ENCODE measurements at places on chromosomes 13 and 19. TPM values are rescaled to one million over a fixed set of nuclear protein-coding genes. Genes with fewer than 3 reads are reported as not detected.
A peak's percentile ranks its signal among the peaks of the same experiment; 100 is the strongest.

KIR2DL4 gene
- total RNA-seq: not detected

B3GNT8 gene
- total RNA-seq: 11.6 TPM

SLC25A23 gene
- 95.9 TPM for total RNA-seq

KLK8 gene
- 191 TPM for total RNA-seq

DNA sequence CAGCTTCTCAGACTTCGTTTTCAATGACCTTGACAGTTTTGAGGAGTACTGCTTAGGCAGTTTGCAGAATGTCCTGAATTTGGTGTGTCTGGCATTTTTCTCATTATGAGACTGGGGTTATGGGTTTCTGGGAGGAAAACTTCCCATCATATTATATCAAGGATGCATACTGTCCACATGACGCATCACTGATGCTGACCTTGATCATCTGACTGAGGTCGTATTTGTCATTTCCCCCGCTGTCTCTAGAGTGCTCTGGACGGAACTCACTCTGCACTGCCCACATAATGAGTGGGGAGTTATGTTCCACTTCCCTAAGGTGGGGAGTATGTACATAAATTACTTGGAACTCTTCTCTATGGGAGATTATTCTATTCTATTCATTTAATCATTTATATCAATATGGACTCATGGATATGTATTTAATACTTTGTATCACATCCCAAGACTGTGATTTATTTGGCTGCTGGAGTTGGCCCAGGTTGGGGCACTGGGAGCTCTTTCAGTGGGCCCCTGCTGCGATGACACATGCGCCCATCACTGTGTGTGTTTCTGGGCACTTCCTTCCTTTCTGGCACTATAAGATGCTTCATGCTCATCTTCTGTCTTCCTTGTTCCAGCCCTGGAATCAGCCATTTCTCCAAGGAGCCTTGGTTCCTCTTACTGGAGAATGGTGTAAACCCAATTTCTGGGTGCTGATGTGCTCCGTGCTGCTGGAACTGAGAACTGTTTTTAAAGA is 138.6 kb downstream of the MIPEP start:
- H3K4me1 ChIP-seq: peaks cover 84% of the 10 kb centered on the region
- H3K27me3 ChIP-seq: no peaks in the 10 kb centered on the region
- H3K36me3 ChIP-seq: no peaks in the 10 kb centered on the region
- no peak for DNase-seq
- H3K27ac ChIP-seq: no peak overlapping the region
- H3K4me3 ChIP-seq: no peak overlapping the region

DNA sequence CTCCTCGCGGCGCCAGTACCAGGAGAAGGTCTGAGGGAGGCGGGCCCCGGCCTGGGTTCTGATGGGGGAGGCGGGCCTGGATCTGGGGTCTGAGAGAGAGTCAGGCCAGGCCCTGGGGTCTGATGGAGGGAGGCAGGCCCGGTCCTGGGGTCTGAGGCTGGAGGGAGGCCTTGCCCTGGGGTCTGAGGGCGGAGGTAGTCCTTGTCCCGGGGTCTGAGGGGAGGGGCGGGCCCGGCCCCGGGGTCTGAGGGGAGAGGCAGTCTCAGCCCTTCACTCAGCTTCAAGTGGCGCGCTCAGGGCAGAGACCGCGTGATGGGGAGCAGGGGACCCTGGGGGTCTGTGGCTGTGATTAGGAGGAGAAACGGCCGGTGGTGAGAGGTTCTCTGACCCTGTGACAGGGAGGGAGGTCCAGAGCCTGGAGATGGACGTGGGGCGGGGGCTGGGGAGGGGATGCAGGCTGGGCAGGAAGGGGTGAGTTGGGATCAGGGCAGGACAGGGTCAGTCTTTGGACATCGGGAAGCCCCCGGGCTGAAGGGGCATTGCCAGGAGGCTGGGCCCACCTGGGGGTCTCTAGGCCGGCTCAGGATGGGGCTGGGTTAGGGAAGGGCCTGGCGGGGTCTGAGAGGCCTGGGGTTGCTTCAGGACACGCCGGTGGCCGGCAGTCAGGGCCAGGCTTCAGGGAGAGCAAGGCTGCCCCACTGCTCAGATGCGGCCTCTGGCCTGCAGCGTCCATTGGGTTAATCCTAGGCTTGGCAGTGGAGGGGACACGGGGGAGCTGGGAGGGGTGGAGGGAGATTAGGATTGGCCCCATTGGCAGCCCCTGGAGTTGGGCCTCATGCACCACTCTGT is 18.7 kb downstream of the HCN2 start:
- H3K27ac ChIP-seq: no peak overlapping the region
- no peaks in the 10 kb centered on the region for H3K27me3 ChIP-seq
- no peak overlapping the region for H3K4me3 ChIP-seq
- no peaks in the 10 kb centered on the region for H3K4me1 ChIP-seq

GRCh38 chr13:50453188-50453587 is 390.3 kb downstream of the DLEU7 start:
- DNase-seq: no peak
- no peak overlapping the region for H3K27ac ChIP-seq
- H3K4me1 ChIP-seq: peaks cover 22% of the 10 kb centered on the region
- H3K36me3 ChIP-seq: no peaks in the 10 kb centered on the region
- H3K4me3 ChIP-seq: no peak overlapping the region

DNA sequence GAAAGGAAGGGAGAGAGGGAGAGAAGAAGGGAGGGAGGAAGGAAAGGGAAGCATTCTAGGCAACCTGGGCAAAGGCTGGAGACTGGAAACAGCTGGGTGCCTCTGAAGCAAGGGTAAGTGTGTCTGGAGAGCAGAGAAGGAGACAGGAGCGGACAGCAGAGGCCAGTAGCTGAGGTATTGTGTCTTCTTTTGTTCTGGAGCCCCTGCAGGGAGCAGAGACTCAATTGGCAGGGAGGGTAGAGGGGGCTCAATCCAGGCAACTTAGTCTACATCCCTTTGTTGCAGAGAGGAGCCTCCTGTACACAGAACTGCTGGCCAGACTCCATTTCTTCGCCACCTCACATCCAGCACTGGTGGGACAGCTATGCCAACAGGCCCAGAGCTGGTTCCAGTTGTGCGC is 53.2 kb downstream of the NWD1 start:
- DNase-seq: no peak
- H3K4me3 ChIP-seq: no peak overlapping the region
- H3K4me1 ChIP-seq: no peaks in the 10 kb centered on the region

GRCh38 chr19:7888145-7888825 is at the start of gene LRRC8E:
LRRC8E (plus strand) TSS chr19:7888510; CDS start chr19:7895604, 7,094 bp downstream.
- no peaks in the 10 kb centered on the region for H3K36me3 ChIP-seq
- peak within 1 kb of the TSS; percentile 50 for H3K4me3 ChIP-seq
- DNase-seq: no peak

DNA sequence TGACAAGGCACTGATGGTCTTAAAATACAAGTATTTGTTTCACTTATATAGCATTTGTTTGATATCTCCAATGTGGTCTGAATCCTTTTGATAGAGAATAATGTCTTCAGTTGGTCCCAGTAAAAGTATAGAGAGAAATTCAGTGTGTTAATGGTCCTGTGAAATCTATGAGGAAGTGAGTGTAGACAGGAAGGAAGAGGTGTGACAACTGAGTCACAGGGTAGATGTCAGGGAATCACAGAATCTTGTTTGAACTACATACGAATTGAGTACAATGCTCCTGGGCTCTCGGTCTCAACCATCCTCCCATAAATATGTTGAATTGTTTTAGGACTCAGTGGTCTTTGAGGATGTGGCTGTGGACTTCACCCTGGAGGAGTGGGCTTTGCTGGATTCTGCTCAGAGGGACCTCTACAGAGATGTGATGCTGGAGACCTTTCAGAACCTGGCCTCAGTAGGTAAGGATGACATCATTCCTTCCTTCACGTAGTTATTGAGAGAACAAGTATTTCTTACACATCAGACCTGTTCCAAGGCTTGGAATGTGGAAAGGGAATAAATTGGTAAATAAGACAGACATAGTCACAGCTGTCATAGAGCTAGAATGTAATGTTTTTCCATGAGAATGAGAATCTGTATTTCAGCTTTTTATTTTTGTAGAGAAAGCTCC is 9.1 kb downstream of the ZNF555 start:
- DNase-seq: no peak
- H3K4me3 ChIP-seq: no peak overlapping the region
- no peak overlapping the region for H3K27ac ChIP-seq
- H3K36me3 ChIP-seq: peaks cover 28% of the 10 kb centered on the region
- H3K4me1 ChIP-seq: no peaks in the 10 kb centered on the region

- no peak overlapping the region for H3K4me3 ChIP-seq
- H3K27ac ChIP-seq: no peak overlapping the region
- no peak for DNase-seq
- H3K4me1 ChIP-seq: no peaks in the 10 kb centered on the region
- no peaks in the 10 kb centered on the region for H3K27me3 ChIP-seq
- H3K36me3 ChIP-seq: no peaks in the 10 kb centered on the region
These were observed 18.6 kb upstream of the CCNE1 start for GRCh38 chr19:29793116-29793727.

DNA sequence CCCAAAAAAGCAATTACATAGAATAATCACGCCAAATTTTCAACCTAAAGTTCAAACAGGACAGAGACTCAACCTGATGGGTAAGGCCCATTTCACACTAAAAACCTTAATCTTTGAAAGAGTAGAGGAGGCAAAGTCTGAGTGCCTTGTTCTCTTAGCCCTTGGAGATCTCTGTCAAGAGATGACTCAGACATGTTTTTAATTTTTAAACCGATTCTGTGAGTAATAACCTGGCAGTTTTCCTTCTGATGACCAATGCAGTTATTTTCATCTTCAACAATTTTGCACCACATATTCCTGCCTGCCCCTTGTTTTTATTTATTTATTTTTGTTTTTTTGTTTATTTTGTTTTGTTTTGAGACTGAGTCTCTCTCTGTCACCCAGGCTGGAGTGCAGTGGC is 11.5 kb upstream of the TNFSF9 start:
- H3K4me3 ChIP-seq: no peak overlapping the region
- no peaks in the 10 kb centered on the region for H3K36me3 ChIP-seq
- peak overlapping the region; percentile 31 for H3K27ac ChIP-seq
- DNase-seq: no peak

- no peak overlapping the region for H3K4me3 ChIP-seq
- no peak for DNase-seq
- H3K27ac ChIP-seq: no peak overlapping the region
- no peaks in the 10 kb centered on the region for H3K4me1 ChIP-seq
- H3K36me3 ChIP-seq: no peaks in the 10 kb centered on the region
- H3K27me3 ChIP-seq: no peaks in the 10 kb centered on the region
These were observed 634.7 kb downstream of the UQCRFS1 start for GRCh38 chr19:28578208-28578607.

DNA sequence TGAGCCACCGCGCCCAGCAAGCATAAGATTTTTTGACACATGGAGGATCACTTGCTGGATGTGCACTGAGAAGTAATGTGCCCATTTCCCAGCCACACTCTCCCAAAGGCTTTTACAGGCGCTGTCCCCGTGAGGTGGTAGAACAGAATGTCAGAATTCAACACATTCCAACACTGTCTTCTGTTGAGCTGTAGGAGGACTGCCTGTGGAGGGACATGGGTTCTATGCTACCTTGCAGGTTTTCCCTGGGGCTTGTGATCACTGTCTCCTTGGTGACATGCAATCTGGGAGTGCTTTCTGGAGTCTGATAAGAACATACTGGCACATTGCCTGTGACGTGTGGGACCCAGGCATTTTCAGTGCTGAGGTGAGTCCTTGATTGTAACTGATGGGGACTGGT is 38.5 kb downstream of the DPRX start:
- no peaks in the 10 kb centered on the region for H3K27me3 ChIP-seq
- H3K36me3 ChIP-seq: no peaks in the 10 kb centered on the region
- H3K27ac ChIP-seq: no peak overlapping the region
- DNase-seq: no peak
- H3K4me3 ChIP-seq: no peak overlapping the region
- H3K4me1 ChIP-seq: no peaks in the 10 kb centered on the region

- peak overlapping the region; percentile 53 for H3K27ac ChIP-seq
- DNase-seq: no peak
- no peak overlapping the region for H3K4me3 ChIP-seq
These were observed 22.8 kb upstream of the ITM2B start for GRCh38 chr13:48210178-48210577.

DNA sequence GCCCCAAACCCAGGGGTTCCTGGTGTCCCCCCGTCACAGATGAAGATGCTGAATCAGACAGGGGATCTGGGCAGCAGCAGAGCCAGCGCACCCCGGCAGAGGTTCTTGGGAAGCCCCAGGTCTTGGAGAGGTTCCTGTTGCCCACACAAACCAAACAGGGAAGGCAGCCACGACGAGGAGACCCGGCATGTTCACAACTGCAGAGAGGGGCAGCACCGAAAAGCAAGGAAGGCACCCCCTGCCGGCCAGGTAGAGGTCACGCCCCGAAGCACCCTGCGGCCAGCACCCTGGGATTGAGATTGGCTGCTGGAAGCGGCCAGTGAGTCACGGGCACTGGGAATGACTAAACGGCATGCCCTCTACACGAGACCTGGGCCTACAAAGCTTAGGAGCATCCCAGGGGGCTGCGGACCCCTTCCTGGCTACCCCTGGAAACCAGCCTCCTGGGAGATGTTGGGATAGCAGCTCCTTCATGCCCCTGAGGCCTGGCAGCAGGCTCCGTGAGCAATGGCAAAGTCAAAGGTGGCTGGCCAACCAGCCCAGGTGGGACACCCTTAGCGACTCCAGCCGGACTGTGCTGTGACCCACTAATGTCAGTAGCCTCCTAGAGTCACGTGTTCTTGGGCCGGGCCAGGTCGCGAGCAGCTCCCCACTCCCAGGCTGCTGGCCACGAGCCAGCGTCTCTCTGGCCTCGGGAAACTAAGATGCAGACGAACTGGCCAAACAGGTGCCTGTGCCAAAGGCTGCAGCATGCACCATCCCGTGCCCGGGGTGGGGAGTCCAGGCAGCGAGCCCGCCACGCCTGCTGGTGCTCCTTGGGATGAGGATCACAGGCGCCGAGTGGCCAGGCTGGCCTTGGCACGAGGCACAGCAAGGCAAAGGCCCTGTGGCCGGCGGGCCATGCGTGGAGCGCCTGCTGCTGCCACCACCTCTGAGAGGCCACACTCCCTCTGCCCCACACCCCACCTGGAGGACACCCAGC is 43.2 kb downstream of the MLLT1 start:
- no peak overlapping the region for H3K4me3 ChIP-seq
- peaks cover 75% of the 10 kb centered on the region for H3K4me1 ChIP-seq
- H3K36me3 ChIP-seq: no peaks in the 10 kb centered on the region

DNA sequence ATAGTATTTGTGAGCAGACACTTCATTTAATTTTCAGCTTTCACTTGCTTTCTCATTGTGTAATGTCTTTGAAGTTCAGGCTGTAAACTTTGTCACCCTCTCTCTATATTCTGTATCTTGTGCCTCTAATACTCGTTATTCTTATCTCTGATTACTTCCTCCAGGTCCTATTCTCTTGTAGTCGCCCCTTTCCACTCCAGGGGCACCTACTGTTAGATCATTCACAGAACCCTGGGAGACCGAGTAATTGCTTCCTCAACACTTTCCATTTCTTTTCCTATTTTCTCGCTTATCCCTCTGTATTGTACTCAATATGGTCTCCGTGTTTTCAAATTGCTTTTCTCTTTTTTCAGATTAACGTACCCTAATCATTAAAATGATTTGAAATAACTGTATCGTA is 93.9 kb upstream of the TDRD3 start:
- DNase-seq: no peak
- no peak overlapping the region for H3K27ac ChIP-seq
- H3K36me3 ChIP-seq: no peaks in the 10 kb centered on the region
- no peaks in the 10 kb centered on the region for H3K27me3 ChIP-seq
- no peak overlapping the region for H3K4me3 ChIP-seq
- H3K4me1 ChIP-seq: no peaks in the 10 kb centered on the region

- no peak for DNase-seq
- H3K4me1 ChIP-seq: peaks cover 40% of the 10 kb centered on the region
- H3K4me3 ChIP-seq: no peak overlapping the region
- no peak overlapping the region for H3K27ac ChIP-seq
These were observed 18.4 kb downstream of the FOXO1 start for GRCh38 chr13:40648040-40648439.
